T-helper 9 cell (primary cell): ENCODE measurements at places on chromosomes 2 and 18.

DNA sequence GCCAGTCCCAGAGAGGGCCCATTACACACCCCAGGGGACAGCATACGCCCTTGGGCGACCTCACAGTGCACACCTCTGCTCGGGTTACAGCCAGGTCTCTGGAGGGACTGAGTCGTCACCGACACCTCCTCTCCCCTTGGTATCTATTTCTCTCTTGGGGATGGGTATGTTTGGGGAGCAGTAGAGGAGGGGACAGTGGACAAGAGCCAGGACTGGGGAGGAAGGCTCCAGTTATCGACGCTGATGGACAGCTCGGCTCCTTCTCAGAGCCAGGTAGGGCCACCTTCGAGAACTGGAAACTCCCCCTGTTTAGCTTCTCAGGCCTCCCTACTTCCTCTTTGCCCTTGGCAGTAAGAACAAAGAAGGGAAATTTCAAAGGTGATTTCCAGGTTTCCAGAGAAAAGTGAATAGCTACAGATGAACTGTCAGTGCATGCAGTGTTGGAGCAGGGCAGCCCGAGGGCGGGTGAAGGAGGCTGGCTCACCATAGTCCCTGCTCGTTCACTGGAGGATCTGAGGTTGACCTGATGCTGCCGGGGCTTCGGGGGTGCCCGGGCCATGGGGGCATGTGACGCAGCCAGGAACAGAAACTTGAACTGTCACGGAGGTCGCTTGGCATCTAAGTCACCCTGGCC is 4.4 kb upstream of the SEMA4C start:
- DNase-seq: no peak

- DNase-seq: no peak
These were observed 41.4 kb upstream of the DTNB start for GRCh38 chr2:25714740-25715139.

DNA sequence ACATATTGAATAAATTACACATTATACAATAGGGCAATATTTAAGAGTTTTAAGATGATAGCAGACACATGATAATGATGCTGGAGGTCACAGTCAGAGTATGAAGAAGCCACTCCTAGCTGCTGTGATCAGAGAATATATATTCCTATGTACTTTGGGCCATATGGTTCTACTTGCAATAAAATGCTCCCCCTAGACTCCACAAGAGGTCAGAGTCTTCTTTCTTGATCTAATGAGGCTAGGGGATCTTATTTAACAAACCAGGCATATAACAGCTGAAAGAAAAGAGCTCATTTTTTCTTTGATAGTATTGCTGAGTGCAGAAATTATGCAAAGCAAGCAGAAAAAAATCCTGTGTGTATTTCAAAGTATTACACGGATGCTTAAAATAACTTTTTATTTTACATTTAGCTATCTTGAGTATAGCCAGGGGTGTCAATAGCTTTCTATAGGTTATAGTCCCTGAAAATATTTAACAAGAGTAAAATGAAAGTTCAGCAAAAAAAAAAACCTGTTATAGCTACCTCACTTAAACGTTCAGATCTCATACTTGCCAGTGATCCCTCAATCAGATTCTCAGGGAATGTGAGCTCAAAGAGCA is 748.7 kb upstream of the CHAC2 start:
- DNase-seq: no peak

DNA sequence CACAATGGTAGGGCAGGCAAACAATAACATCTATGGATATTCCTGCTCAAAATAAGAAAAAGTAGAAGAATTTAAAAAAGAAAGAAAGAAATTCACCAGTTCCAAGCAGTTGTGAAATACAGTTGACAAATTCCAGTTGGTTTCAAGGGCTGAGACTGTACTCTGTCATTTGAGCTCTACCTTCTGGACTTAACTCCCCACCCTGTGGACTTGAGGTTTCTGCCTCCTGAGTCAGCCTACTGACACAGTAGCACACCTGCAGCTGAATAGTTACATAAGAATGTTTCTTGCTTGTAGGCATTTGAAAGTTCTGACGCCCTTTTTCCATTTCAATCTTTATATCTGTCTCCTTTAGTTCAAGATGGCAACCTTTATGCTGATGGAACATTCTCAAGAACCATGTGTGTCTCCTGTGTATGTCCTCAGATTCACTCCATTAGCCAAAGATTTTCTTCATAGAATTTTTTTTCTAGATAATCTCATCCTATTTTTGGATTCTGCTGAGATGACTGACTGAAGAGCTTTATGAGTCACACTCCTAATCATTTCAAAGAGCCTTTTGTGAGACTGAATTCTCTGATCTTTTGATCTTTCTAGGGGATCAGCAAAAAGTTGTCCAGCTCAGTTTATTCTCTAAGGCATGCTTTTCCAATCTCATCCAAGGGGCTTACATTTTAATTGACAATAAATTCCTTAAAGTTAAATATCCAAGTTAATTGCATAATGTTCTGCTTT is 19.1 kb downstream of the NETO1 start:
- DNase-seq: no peak

GRCh38 chr2:150135223-150135883 is 352.1 kb downstream of the RND3 start:
- no peak for DNase-seq

- DNase-seq: no peak
These were observed 106.4 kb downstream of the CTAGE1 start for GRCh38 chr18:22311301-22311700.
